Activated CD4-positive, alpha-beta memory T cell treated with anti-CD3 and anti-CD28 coated beads, Interleukin-2, amount 10 ng/mL, durations not matched to agents 7 days and 5 days (primary cell): ENCODE measurements at places on chromosomes 2 and 18. TPM values are rescaled to one million over a fixed set of nuclear protein-coding genes. Genes with fewer than 3 reads are reported as not detected.

DNA sequence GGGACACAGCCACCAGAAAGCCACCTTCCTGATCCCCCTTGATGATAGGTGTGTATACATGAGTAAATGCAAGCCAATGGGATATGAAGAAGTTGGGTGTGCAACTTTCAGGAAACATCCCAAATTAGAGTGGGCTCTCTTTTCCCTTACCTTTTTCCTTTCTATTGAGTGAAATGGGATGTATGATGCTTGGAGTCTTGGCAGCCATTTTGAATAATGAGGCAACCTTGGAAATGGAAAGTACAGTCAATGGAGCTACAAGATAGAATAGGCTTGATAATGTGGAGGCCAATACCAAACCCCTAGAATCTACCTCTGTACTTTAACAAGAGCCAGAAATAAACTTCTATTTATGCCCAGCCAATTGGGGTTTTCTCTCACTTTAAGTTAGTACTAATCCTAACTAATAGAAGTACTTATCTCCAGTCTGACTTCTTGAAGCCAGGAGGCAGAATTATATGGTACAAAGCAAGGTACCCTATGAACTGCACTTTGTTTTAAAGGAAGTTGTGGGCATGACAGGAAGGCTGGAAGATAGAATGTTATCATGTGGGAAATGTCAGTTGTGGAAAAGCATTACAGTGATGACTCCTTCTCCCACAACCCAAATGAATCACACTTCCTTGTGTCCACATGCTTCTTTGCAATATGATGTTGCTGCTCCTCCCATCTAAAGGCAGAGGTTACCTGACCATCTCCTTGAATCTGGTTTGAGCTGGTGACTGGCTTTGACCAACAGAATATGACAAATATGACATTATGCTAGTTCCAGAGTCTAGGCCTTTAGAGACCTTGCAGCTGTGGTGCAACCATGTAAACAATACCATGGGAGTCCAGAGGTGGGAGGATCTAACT is 12.9 kb upstream of the NABP1 start:
- no peak overlapping the region for H3K4me3 ChIP-seq
- peaks cover 5% of the 10 kb centered on the region for H3K36me3 ChIP-seq
- DNase-seq: no peak
- no peak overlapping the region for H3K27ac ChIP-seq
- H3K27me3 ChIP-seq: no peaks in the 10 kb centered on the region

GRCh38 chr2:160489111-160489510 is 4.5 kb downstream of the RBMS1 start:
- no peak for DNase-seq
- peaks cover 65% of the 10 kb centered on the region for H3K4me1 ChIP-seq
- no peak overlapping the region for H3K4me3 ChIP-seq
- H3K27me3 ChIP-seq: no peaks in the 10 kb centered on the region

GRCh38 chr18:52353589-52353988 is 13.6 kb downstream of the DCC start:
- H3K36me3 ChIP-seq: no peaks in the 10 kb centered on the region
- H3K4me1 ChIP-seq: no peaks in the 10 kb centered on the region
- no peak overlapping the region for H3K27ac ChIP-seq
- no peak for DNase-seq

The ANKRD53 gene
- total RNA-seq: not detected

The SLC16A14 gene
- 0.55 TPM for total RNA-seq

DNA sequence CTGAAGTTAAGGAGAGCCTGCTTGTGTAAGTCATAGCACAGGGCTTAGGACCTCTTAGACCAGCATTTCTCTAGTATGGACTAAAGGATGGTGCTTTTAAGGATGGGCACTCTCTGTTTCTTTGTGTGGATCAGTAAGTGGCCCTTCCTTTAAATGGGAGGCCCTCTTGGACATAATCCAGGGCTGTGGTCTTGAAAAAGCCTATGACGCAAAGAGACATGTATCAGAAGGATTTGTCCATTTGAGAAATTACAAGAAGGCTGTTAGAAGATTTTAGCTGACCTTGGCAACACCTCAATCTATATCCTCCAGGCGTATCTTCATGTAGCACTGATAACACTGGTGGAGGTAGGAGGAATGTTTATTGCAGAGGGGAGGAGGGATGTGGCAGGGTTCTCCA is 79.2 kb downstream of the PRPF40A start:
- H3K4me3 ChIP-seq: no peak overlapping the region
- no peak for DNase-seq
- no peaks in the 10 kb centered on the region for H3K36me3 ChIP-seq
- H3K27ac ChIP-seq: no peak overlapping the region
- H3K27me3 ChIP-seq: peaks cover 1% of the 10 kb centered on the region
- H3K4me1 ChIP-seq: no peaks in the 10 kb centered on the region

GRCh38 chr18:77096936-77097886 is 35.4 kb downstream of the MBP start:
- DNase-seq: no peak
- H3K4me3 ChIP-seq: no peak overlapping the region
- H3K27ac ChIP-seq: no peak overlapping the region

The MEIS1 gene
- not detected for total RNA-seq

GRCh38 chr2:170823088-170823897 is 6.6 kb downstream of the GAD1 start:
- no peak overlapping the region for H3K4me3 ChIP-seq
- DNase-seq: no peak
- no peaks in the 10 kb centered on the region for H3K36me3 ChIP-seq
- H3K4me1 ChIP-seq: peaks cover 35% of the 10 kb centered on the region
- peaks cover 73% of the 10 kb centered on the region for H3K27me3 ChIP-seq
- H3K27ac ChIP-seq: no peak overlapping the region

DNA sequence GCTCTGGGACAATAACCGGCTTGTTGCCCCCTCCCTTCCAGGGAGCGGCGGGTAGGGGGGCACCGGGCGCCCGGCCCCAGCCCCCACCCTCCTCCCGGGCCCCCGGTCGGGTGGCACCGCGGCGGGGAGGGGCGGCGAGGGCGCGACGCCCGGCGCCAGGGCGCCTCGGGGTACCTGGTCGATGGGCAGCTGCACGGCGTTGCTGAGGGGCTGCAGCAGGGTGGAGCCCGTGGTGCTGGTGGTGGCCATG is 193 bp downstream of the MBOAT2 start:
- peaks cover 19% of the 10 kb centered on the region for H3K4me1 ChIP-seq
- H3K27ac ChIP-seq: no peak overlapping the region
- peaks cover 8% of the 10 kb centered on the region for H3K27me3 ChIP-seq
- H3K36me3 ChIP-seq: no peaks in the 10 kb centered on the region
- no peak overlapping the region for H3K4me3 ChIP-seq

DNA sequence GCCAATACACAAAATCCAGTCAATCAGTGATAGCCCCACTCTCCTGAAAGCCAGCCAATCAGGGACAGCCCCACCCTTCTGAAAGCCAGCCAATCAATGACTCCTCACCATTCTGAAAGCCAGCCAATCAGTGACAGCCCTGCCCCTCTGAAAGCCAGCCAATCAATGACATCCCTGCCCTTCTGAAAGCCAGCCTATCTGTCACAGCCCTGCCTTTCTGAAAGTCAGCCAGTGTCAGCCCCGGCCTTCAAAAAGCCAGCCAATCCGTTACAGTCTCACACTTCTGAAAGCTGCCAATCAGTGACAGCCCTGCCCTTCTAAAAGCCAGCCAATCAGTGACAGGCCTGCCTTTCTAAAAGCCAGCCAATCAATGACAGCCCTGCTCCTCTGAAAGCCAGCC is 95.9 kb upstream of the HDAC4 start:
- no peaks in the 10 kb centered on the region for H3K36me3 ChIP-seq
- DNase-seq: no peak
- H3K27ac ChIP-seq: no peak overlapping the region
